ENCODE measurements at places on chromosomes 5 and 9.

DNA sequence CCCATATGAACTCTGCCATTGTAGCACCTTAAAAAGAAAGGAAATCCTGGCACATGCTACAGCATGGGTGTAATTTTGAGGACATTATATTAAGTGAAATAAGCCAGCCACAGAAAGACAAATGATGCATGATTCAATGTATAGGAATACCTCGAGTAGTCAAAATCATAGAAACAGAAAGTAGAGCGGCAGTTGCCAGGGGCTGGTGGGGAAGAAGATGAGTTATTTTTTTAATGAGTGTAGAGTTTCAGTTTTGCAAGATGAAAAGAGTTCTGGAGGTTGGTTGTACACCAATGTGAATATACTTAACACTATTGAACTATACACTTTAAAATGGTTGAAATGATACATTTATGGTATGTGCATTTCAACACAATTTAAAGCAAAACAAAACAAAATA is 133.0 kb downstream of the ZDHHC21 start:
- DNase-seq: no peak

DNA sequence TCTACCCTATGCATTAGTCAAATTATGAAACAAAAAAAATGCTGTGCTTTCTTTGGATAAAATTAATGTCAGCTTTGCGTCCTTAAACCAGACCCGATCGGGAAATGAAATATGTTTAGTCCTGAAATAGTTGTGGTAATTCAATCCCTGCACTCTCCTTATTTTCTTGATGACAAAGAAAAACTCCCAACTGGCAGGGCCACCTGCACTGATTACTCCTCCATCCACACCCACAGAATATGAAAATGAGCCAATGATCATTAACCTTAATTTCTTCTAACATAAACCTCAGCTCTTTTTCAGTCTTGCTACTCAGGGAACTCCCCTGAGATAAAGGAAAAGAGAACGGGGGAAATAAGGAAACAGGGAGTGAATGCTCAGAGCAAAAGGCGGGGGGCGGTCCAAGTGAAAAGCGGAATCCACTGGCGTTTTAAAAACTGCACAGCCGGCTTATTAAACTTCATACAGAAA is 245.3 kb downstream of the BNC2 start:
- DNase-seq: no peak

DNA sequence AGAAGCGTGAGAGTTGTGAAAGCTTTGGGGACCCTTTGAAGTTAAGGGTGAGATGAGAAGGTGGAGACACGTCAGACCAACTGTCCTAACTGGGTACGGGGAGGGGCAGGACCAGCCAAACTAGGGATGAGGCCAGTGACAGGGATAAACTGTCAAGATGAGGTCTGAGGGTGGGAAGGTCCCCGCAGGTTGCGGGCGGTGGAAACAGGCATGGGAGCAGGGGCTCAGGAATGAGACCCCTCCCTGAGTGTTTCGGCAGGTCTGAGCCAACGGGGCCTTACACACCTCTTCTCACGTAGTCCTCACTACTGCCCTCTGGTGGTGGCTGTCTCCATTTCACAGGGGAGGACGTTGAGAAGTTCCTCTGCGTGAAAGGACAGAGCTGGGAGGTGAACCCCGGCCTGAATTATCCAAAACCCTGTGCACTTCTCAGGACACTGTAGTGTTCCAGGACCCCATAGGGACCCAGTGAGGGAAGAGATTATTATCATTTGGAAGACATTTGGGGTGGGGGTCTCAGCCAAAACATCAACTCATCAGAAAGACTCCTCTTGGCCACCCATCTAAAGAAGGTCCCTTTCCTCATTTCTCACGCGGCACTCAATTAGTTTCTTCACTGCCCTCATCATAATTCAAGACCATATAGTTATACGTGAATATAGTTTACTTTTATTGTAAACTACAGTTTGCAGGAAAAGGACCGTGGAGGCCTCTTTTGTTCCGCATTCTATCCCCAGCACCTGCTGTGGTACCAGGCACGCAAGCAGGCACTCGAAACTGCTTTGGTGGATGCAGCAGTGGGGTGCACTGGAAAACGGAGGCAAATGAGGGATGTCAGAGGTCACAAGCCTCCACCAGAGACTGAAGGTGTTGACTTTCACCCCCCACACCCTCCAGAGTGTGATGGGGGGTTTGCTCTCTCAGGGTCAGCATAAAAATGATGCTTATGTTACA is 21.7 kb upstream of the NANS start:
- DNase-seq: peak; percentile 85

GRCh38 chr9:974996-975739 is 1.3 kb upstream of the DMRT3 start:
- DNase-seq: no peak

GRCh38 chr9:94554439-94555331 is at the start of gene PCAT7:
TSS of gene PCAT7 (plus strand) at chr9:94555083.
- peak; percentile 86 for DNase-seq

DNA sequence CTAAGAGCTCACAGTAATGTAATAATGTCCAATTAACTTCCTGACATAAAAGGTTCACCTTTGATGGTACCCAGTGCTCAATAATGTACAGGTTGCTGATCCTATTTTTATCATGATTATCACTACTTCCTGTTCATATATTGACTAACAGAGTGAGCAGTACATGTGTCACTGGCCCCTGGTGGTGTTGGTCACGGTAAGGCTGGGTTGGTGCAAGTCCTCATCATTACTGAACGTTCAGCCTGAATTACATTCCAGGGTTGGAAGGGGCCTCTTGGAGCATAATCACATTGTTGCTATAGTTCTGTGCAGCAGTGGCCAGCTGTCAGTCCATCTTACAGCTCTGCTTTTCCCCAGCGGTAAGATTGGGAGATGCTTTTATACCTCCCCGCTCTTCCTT is 24.2 kb upstream of the CKMT2 start:
- DNase-seq: no peak

GRCh38 chr5:163310997-163311396 is 126.4 kb upstream of the CCNG1 start:
- DNase-seq: no peak

GRCh38 chr5:15610216-15610615 is 110.2 kb downstream of the FBXL7 start:
- no peak for DNase-seq

DNA sequence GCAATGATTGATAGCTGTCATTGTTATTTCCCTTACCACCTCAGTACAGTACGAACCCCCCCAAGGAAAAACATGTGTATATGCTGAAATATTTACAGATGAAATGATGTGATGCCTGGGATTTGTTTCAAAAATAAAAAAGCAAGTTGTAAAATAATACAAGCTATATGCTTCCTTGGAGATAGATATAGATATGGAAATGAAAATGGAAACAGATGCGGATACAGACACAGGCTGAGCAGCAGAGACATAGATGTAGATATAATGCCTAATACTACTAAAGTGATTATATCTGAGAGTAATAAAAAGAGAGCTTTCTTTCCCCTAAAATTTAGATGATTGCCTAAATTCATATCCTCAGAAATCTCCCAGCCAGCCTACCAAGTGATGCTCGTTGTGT is 127.5 kb upstream of the TNPO1 start:
- no peak for DNase-seq

DNA sequence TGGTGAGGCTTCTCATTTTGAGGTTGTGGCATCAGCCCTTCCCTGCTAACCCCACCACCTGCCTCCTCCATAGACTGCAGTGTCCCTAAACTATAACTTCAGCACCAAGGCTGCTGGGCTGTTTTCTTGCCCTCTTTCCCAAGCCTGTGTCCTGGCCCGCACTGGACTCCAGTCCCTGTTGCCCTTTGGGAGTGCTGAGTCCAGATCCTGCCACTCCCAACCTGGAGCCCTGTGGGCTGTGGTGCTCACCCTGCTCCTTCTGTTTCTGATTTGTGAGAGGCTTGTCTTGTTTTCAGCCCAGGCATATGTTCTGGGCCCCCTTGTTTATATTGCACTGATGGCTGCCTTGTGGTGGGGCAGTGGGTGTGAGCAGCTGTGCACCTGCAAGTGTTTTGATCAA is 39.7 kb upstream of the RNU6ATAC start:
- no peak for DNase-seq

- DNase-seq: no peak
These were observed 42.6 kb downstream of the GSN start for GRCh38 chr9:121310571-121310970.

GRCh38 chr5:2779459-2779858 is 28.0 kb upstream of the IRX2 start:
- DNase-seq: no peak

DNA sequence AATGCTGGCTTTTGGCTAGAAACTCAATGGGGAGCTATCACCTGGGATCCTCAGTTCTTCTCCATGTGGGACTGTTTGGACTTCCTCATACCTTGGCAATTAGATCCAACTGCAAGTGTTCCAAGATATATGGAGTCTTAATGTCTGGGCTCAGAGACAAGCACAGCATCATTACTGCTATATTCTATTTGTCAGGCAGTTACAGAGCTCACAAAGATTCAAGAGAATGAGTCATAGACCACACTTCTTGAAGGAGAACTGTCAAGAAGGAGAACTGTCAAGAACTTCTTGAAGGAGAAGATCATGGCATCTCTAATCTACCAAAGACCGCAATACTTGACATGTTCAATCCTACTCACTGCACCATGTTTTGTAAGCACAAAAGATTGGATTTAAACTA is 106.8 kb upstream of the NREP start:
- no peak for DNase-seq

GRCh38 chr9:27925815-27926214 is 352.5 kb upstream of the C9orf72 start:
- DNase-seq: no peak

GRCh38 chr9:110606179-110606790 is 26.7 kb upstream of the SVEP1 start:
- DNase-seq: no peak

DNA sequence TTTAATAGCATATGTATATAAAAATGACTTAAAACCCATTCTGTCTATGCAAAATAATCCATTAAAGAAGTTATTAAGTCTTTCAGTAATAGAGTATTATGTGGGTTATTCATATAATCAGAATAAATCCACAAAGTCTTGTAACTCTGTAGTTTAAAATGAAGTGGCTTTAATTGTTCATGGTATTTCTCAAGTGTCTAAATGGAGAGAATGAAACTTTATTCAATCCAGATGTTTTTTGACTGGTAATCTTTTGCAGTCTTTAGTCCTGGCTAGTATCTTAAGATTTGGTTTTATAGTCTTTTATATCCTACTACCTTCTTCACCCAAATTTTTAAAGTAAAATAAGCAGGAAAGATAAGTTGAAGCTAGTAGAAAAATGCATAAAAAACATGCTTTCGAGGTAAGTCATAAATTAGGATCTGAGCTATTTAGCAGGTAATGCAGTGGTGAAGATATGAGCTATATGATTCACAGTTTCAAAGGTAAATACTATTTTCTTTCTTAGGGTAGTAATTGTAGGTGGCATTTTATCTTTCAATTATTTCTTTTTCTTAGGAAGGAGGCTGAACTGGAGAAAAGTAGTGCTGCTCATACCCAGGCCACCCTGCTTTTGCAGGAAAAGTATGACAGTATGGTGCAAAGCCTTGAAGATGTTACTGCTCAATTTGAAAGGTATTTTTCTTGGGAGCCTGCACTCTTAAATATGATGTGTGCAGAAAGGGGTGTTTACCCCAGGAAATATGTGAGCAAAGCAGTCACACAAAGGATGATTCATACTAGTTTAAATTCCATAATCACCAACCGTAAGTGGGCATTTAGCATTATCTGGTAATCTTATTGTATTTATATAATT is 17.9 kb downstream of the HMMR start:
- DNase-seq: no peak

DNA sequence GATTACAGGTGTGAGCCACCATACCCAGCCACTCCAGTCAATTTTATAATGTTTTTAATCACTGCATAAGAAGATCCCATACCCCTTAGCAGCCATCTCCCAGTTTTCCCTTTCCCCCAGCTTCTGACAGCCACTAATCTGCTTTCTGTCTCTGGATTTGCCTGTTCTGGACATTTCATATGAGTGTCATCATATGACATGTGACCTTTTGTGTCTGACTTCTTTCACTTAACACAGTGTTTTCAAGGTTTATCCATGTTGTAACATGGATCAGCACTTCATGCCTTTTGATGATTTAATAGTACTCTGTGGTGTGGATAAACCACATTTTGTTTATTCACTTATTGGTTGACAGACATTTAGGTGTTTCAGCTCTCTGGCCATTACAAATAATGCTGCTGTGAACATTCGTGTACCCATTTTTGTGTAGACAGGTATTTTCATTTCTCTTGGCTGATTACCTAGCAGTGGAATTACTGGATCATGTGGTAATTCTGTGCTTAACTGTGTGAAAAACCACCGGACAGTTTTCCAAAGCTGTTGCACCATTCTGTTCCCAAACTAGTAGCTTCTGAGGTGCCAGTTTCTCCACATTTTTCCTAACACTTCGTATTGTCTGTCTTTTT is 8.6 kb downstream of the SUSD3 start:
- no peak for DNase-seq

- no peak for DNase-seq
These were observed 74.1 kb upstream of the SH3PXD2B start for GRCh38 chr5:172528440-172528839.

GRCh38 chr9:2453701-2454100 is 167.9 kb upstream of the VLDLR start:
- DNase-seq: no peak

DNA sequence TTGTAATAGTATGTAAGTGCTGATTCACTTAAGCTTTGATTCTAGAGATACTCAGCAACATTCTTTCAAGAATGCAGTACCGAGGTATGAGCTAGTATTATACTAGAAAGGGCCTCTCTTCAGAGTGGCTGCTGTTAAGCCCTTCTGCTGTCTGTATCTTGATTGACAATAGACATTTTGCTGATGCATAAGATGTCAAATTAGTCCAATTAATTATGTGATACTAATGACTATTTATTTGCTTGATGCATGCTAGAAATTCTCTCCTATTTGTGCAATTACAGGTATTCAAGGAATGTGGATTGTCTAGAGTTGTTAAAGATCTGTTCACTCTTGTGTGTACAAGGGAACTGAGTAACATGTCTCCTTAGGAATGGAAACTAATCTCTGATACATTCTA is 92.3 kb upstream of the PTGER4 start:
- no peak for DNase-seq

- DNase-seq: no peak
These were observed 30.8 kb upstream of the SLC12A2 start for GRCh38 chr5:128052780-128053179.

DNA sequence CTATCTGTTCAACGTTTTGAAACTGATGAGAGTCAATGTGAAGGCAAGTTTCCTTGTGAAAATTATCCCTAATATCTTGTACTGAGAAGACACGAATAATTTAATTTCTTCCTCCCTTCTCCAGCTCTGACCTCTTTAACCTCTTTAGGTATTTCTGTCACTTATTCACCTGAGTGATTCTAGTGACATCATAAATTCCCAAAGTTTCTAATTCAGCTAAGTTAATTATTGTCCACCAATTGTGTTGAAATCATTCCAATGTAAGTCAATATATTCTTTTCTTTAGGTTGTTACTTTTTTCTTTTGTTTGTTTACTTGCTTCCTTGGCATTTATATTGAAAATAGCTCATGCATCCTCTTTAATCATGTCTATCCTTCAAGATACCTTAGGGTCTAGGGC is 143.8 kb downstream of the PAPPA start:
- no peak for DNase-seq

- no peak for DNase-seq
These were observed 65.2 kb upstream of the PTPRD start for GRCh38 chr9:10678010-10678409.

GRCh38 chr5:80216096-80216495 is 39.8 kb downstream of the SERINC5 start:
- DNase-seq: no peak

- peak; percentile 49 for DNase-seq
These were observed 578 bp upstream of the PSAT1 start for GRCh38 chr9:78296201-78296892.
